ENCODE measurements at places on chromosomes 5 and 9.

- DNase-seq, result no peak
These were observed 54.2 kb downstream of the INIP start for GRCh38 chr9:112663681-112664080.

DNA sequence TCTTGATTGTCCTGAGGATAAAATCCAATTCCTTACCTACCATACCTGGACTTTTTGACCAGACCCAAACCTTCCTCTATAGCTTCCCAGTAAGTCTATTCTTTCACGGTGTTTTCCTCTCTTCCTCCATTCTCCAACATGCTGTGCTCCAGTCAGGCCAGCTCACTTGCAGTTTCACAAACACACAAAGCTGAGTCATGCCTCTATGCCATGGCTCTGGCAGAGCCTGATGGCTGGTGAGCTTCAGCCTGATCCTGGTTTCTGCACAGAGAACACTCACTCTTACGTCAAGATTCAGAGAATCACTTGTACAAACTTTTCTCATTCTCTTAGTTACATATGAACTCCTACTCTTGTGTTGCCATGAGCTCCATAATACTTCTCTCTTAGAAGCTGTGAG, 27.7 kb upstream of the PAX5 start:
- DNase-seq, result no peak

GRCh38 chr5:149043641-149044040, 19.2 kb downstream of the SH3TC2 start:
- no peak for DNase-seq

- DNase-seq, result no peak
These were observed 84.5 kb downstream of the FOXD1 start for GRCh38 chr5:73363911-73364730.

DNA sequence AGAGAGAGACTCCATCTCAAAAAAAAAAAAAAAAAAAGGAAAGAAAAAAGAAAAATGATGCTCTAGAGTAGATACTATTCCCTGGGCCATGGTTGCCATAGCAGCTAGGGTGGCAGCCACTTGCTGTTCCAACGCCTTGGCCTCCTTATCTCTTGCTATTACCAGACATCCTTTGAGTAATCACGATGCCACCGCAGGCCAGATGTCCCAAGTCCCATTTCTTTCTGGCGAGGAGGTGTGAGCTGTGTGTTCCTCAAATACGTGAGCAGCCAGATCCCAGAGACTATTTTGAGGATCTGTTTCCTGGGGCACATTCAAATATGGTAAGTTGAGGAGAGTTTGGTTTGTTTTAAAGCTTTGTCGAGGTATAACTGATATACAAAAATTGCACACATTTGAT, 23.4 kb upstream of the GFPT2 start:
- no peak for DNase-seq

GRCh38 chr5:168773226-168773625, 194.1 kb upstream of the PANK3 start:
- no peak for DNase-seq

- no peak for DNase-seq
These were observed 57.5 kb downstream of the ZNF510 start for GRCh38 chr9:96720435-96720834.

DNA sequence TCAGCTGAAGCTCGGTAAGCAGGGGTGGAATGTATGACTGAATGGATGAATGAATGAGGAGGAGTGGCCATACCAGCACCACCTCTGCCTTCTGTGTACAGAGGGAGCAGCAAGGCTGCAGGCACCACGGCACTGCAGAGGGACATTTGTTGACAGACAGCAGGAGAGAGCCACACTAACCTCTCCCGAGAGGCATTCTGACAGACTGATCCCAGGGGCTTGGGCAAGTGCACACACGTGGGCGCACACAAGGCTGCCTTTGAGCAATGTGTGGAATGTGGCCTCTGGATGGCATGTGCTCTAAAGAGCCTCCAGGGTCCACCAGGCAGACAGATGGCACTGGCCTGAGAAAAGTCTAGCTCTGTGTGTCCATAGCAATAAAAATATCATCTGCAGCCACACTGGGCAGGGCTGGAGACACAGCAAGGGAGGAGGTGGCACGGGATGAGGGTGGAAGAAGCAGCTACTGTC, 111.8 kb downstream of the ACTL7B start:
- no peak for DNase-seq

GRCh38 chr9:26237256-26237655, 559.0 kb upstream of the TUSC1 start:
- DNase-seq, result no peak

GRCh38 chr5:170337045-170337733, 39.6 kb upstream of the LCP2 start:
- no peak for DNase-seq

- DNase-seq, result no peak
These were observed 6.8 kb downstream of the FGF18 start for GRCh38 chr5:171426266-171426665.

DNA sequence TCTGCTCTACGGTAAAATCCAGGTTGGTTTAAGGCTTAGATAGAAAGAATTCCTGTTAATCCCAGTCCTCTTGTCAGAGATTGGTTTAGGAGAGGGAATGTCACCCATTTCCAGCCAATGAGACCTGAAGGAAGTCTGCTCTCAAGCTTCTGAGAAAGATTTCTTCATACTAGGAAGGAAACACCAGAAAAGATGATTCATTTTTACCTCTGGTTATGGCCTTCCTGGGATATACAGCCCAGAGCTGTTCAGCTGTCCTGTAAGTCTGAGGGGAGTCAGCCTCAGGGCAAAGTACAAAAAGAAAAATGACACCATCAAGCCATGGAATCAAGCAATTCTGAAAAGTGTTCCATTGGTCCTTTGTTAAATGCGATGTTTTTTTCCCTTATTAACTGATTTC, 18.6 kb upstream of the CFAP95 start:
- no peak for DNase-seq

DNA sequence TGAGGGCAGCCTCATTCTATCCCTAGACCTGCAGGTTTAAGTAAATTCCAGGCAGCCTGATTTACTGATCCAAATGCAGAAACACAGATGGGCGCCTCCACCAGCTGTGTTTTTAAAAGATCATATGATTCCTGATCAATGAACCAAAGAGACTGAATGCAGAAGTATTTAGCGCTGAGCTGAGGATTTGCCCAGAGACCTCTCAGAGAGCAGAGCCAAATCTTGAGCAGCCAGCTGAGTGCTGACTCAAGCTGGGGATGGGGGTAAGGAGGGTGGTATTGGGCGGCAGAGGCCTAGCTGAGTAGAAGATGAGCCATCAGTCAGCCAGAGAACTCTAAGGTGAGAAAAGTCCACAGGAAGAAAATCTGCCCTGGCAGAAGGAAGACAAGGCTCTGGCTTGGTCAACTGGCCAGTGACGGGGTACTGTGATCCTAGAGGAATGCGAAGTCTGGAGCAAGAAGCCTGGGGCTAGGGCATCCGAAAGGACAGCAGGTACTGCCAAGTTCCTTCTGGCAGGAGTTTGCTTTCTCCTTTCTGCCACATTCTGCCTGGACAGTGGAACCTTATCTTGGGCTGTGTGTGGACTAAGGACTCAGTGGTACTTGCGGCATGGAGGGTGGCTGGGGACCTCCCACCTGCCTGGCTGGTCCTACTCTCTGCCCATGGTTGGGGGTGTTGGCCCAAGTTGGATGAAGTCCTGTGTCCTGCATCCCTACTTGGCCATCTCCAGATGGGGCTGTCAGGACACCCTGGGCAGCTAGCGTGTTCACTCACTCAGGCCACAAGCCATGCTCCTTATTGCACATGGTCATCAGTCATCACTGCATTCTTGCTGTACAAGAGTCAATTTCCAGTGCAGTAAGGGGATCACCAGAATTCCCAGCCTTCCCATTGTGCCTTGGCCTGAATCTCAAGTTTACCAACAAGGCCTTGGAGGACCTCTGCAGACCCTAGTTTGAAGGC, 34.5 kb upstream of the CDKN2AIPNL start:
- no peak for DNase-seq
